DMS79 treated with DMSO at 0.1 percent for 48 hours (cell line): ENCODE measurements at places on chromosomes 1 and 21.

DNA sequence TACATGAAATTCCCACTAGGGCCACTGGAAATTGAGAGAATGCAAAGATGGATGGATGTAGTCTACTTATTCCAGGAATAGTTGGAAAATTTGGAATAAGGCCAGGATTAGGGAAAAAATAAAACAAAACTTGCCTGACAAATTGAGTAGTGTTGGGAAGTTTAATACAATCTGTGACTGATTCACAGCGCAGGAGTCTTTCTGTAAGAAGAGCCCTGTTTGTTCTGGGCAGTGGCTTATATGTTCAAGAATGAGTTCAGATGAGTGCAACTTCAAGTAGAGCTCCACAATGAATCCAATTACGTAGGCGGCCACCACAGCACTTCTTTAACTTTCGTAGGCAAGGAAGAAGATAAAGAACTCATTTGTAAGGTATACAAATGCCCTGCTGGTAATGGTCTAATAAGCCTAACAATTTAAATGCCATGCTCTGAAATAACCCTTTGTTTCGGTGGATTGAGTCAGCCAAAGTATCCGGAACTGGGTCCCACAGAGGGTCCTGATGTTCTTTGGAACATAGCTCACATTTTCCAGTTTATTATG, 47.1 kb upstream of the KCNE1 start:
- DNase-seq: peak; percentile 30

DNA sequence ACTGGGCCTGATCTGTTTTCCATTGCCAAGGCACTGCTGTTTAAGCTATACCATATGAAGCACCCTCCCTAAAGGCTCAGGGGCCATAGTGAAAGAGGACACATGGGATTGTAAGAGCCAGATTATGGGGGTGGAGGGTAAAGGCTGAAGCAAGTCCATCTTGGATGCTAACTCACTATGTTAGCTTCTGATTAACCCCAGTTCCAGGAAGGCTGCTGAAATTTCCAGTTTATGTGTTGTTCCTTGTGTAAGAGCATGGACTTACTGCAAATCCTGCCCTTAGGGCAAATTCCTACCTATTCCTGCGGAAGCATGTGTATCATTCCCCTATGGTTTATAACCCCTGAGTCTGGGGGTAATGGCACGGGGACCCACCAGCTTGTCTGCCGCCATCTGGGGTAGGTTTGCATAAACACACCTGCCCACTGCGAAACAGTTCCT, 91.8 kb upstream of the SERBP1 start:
- DNase-seq: no peak

GRCh38 chr21:16072737-16073136, 343.0 kb downstream of the USP25 start:
- DNase-seq: no peak

GRCh38 chr1:225156254-225156653, 226.8 kb downstream of the DNAH14 start:
- no peak for DNase-seq

DNA sequence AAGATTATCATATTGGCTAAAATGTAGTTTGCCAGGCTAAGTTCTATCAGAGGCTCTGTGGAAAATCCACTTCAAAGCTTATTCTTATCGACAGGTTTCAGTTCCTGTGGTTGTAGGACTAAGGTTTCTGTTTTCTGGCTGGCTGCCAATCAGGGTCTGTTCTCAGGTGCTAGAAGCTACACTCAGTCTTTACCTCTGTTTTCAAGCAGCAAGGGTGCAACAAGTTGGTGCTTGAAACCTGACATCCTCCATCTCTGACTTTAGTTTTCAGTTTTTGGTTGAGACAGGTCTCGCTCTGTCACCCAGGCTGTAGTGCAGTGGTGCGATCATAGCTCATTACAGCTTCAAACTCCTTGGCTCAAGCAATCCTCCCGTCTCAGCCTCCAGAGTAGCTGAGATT, 15.3 kb upstream of the TMCO2 start:
- no peak for DNase-seq

- DNase-seq: peak; percentile 61
Measured at GRCh38 chr1:100038660-100039287, 69.0 kb downstream of the SLC35A3 start.

DNA sequence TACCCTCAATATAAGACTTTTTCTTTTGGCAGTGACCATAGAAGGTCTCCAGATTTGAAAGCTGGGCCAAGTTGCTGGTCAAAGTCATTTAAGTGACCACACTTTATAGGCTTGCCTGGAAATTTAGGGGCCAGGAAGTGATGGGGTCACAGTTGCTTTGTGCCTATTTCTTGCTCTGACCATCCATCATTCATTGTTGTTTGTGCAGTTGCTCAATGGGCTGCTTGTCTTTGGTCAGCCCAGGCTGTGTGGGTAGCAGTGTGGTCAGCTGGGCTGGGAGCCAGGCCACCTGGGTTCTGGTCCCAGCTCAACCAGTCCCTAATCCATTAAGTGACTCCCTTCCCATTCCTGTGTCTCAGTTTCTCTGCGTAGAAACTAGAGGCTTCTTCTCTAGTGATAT, 2.1 kb upstream of the OTUD7B start:
- no peak for DNase-seq

DNA sequence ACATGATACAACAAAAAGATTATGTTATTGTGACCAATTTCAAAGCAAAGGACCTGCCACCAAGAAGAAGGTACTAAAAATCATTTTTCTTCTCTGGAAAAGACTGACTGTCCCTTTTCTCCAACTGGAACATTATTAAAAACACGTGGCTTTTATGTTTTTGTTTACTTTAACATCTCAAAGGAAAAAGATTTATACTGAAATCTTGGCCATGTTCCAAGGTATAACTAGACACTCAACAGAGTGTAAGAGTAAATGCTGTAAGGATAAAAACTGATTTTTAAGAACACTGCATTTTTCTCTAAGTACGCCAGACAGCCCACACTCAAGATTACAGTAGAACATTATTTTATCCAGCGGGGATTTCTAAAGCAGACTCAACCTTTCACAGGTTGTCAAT, 62.1 kb downstream of the BRWD1 start:
- no peak for DNase-seq

DNA sequence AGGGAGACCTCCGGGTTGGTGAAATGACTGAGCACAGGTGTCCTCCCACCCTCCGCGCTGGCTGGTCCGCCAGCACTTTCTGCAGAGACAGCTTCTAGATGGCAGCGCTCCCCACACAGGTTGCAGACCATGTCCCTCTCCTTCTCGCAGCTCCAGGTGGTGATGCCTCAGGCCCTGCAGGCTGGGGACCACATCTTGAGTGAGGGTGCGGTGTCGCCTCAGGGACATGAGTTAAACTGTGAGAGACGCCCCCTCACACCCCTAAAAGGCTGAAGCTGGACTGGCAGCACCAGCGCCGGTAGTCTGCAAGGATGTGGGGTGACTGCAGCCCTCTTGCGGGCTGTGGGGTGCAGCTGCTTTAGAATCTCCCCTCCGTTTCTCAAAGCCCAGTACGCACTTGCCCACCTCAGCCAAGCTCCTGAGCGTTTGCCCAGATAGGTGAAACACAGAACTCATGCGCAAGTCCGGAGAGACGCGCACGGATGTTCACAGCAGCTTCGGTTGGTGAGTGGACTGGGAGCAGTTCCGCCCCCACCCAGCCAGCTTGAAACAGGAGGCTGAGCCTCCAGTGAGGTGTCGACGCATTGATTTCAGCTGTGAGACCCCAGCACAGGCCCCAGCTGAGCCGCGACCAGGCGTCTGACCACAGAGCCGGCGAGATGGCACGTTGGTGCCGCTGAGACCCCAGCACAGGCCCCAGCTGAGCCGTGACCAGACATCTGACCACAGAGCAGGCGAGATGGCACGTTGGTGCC, 28.6 kb downstream of the COL6A1 start:
- DNase-seq: no peak

GRCh38 chr1:180137776-180138175, 16.9 kb upstream of the QSOX1 start:
- no peak for DNase-seq

DNA sequence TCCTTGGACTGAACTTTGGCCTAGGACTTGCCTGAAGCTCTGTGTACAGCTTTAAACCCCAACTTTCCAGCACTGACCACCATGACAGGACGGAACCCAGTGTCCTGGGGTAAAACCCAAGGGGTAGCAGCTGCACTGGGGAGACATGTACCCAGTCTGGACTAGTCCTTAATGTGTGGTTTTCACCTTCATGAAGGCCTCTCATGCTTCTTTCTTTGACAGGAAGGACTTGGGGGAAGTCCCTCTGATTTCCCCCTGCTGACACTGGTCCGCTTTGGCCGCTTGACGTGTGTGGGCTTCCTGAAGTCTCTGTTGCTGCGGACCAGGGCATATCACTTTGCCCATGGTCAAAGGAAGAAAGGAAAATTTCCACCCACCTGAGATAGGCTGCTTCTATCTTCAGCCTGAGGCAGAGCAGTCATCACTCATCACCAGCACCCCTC, 66.3 kb upstream of the PRDX6 start:
- DNase-seq: no peak

GRCh38 chr1:41713557-41714327, 205.0 kb downstream of the HIVEP3 start:
- DNase-seq: no peak

- no peak for DNase-seq
Measured at GRCh38 chr1:34711485-34711884, 43.4 kb upstream of the GJB5 start.

GRCh38 chr1:19087017-19087736, 122.9 kb downstream of the UBR4 start:
- peak; percentile 64 for DNase-seq

DNA sequence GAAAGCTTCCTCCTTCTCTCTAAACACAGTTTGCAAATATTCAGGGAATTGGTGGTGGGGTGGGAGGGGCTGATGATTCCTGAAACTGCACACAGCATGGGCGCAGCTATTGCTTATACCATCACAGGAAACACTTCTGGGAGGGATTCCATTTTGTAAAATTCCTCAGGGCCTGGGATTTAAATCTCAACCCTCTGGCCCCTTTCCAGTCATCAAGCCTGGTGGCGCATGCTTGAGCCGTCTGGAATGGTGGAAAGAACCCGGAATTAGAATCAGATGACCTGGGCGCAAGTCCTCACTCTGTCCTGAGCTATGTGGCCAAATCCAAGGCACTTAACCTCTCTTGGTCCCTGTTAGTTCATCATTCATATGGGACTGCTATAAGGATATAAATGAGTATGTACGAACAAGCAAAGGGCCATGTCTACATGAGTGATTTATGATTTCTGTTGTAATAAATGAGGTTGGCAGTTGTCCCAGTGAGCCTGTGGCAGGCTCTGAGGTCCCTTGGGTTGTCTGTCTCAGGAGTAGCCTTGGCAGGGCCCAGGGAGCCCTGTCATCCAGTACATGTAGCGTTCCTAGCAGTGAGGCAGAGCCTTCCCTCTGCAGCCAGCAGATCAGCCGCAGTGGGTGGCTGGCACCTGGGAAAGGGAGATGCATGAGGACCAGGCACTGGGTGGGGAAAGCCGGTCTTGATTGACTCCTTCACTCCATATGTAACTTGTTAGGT, 72.0 kb downstream of the MAN1C1 start:
- peak; percentile 22 for DNase-seq

DNA sequence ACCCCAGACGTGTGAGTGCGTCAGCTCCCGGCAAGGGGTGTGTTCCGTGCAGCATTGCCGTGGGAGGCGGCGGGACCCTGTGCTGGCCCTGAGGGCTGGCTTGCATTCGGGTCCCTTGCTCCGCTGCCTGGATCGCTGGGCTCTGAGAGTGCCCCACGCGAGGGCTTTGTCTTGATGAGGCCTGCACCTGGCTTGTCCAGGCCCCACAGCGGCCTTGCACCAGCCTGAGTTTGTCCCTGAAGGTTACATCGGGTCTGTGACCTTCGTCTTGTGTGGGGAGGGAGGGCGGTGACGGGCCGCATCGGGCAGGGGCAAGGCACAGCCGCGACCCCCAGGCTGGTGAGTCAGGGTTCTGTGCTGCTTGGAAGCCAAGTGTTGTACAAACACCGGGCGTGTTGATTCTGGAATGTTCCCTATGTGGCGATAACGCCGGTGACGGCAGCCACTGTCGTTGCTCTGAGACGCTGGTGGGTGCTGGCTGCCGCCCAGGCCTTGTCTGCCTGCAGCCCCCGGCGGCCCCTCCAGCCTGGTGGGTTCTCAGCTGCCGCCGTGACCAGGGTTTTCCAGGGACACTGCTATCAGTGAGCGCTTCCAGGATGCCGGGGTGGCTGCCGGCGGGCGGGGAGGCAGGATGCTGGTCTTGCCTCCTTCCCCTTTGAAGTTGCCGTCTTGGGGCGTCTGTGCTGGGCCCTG, 42.9 kb downstream of the SLX9 start:
- no peak for DNase-seq

DNA sequence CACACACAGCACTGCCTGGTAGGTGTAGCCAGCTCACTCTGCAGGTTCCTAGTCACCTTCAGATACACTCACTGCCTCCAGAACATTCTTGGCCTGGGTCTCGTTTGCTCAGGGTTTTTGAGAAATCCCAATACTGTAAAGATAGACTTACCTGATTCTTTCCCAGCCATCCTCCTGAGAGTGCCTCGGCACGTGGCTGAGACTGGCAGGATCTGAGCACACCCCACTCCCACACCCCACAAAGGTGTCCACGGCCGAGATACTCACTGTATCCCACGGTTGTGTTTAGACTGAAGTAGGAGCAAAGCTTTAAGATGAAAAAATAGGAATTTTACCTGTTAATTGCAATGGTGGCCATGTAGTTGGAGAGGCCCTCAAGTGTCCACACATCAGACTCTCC, 33.4 kb downstream of the SNAP47 start:
- no peak for DNase-seq

DNA sequence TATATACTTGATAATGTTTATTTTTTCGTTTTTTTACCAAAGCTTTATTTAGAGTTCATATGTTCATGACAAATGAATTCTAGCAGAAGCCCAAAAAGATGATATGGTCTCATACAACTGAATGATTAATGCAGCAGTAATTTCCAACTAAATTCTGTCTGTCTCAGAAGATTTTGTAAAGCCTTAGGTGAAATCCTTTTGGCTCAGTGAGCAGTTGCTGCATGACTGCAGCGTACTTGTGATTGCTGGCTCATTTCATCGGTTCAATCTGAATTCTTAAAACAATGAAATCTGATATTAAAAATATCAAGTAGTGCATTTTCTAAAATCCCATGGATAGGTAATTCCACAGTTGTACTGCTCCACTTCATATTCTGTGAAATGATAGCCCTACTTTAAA, 73.2 kb downstream of the AK5 start:
- no peak for DNase-seq

DNA sequence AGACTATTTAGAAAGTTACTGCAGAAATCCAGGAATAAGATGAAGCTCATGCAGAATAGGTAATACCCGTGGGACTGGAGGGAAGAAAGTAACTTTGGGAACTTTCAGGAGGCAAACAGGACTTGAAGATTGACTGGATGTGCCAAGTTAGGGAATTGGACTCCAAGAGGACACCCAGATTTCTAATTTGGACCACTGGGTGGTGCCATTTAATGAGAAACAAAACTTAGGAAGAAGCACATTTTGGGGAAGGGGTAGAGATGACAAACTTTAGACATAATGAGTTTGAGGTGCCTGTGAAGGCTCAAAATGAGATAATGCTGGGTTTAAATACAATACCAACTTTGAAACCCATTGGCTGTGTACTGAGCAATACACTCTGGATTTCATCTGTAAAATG, 3.3 kb upstream of the B4GALT3 start:
- DNase-seq: no peak

DNA sequence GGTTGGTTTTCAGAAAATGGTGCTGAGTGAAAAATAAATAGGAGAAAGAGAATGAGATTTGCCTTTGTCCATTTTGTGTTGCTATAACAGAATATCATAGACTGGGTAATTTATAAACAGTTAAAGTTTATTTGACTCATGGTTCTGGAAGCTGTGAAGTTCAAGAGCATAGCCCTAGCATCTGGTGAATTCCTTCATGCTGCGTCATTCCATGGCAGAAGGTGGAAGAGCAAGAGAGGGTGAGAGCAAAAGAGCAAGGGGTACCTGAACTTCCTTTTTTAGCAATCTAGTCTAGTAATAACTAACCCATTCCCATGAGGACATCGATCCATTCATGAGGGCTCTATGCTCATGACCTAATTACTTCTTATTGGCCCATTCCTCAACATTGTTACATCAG, 209.1 kb upstream of the ZP4 start:
- no peak for DNase-seq
